ENCODE measurements at places on chromosomes 12 and 14. TPM values are rescaled to one million over a fixed set of nuclear protein-coding genes. Genes with fewer than 3 reads are reported as not detected.

GRCh38 chr14:32480337-32480736 lies 151.2 kb downstream of the AKAP6 start:
- DNase-seq, result no peak
- H3K27me3 ChIP-seq, result no peaks in the 10 kb centered on the region
- H3K36me3 ChIP-seq, result no peaks in the 10 kb centered on the region
- H3K4me3 ChIP-seq, result no peak overlapping the region

- DNase-seq, result peak; percentile 65
- H3K4me1 ChIP-seq, result peaks cover 59% of the 10 kb centered on the region
- no peaks in the 10 kb centered on the region for H3K36me3 ChIP-seq
- peak overlapping the region; percentile 95 for H3K27ac ChIP-seq
These were observed 598 bp downstream of the UBE2N start for GRCh38 chr12:93441081-93441616.

DNA sequence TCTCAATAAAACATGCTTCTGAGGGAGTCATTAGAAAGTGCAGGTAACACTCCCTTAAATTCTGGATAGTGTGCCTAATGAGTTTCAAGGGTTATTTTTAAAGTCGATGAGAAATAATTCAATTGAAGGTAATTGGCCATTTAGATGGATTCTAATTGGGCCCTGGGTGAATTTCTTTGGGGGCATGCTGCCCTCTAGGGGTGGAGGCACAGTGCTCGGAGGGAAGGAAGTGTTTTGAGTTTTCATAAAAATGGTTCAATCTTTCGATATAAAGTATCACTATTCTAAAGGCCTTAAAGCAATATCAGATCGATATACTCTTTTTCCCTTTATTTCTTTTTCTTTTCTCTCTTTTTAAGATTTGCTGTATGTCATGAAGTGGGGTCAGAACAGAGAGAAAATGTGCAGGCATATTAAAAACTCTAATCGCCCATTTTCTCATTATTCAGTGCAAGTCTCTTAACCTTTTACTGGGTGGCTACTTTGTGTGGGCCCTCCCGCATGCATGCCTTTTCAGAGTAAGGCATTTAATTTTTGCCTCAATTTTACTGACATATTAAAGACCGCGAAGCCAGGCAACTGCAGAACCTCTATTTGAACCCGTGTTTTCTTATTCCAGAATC lies 25.5 kb downstream of the NKX2-8 start:
- no peaks in the 10 kb centered on the region for H3K4me1 ChIP-seq
- H3K27me3 ChIP-seq, result peaks cover 19% of the 10 kb centered on the region
- no peak overlapping the region for H3K4me3 ChIP-seq

- H3K27ac ChIP-seq, result peak overlapping the region; percentile 85
- no peaks in the 10 kb centered on the region for H3K27me3 ChIP-seq
- H3K4me1 ChIP-seq, result peaks cover 26% of the 10 kb centered on the region
- H3K36me3 ChIP-seq, result peaks cover 3% of the 10 kb centered on the region
- peak overlapping the region; percentile 77 for H3K4me3 ChIP-seq
These were observed 903 bp downstream of the BRF1 start for GRCh38 chr14:105299654-105300541.

- no peak overlapping the region for H3K4me3 ChIP-seq
- H3K4me1 ChIP-seq, result peaks cover 9% of the 10 kb centered on the region
- no peak overlapping the region for H3K27ac ChIP-seq
- no peaks in the 10 kb centered on the region for H3K27me3 ChIP-seq
These were observed 60.9 kb downstream of the NUBPL start for GRCh38 chr14:31622060-31622459.

DNA sequence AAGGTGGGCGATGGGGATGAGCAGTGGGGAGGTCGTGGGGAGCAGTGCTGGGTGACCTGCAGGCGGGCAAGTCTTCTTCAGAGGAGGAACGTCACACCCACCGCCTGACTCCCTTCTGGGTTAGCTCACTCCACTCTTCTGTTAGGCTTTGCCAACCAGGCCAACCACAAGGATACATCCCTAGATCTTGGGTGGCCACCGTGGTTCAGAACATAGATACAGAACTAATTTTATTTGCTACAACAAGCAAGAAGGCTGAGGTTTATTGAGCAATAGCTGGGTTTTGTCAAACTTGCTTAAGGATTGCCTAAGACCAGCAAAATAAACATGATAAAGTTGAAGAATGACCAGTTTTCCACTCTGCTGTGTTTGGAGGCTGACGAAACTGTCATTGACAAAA lies 109.4 kb downstream of the DACT1 start:
- H3K27me3 ChIP-seq, result no peaks in the 10 kb centered on the region
- DNase-seq, result no peak
- no peak overlapping the region for H3K27ac ChIP-seq

- peaks cover 8% of the 10 kb centered on the region for H3K36me3 ChIP-seq
- DNase-seq, result no peak
- peak overlapping the region; percentile 99 for H3K4me3 ChIP-seq
- H3K27ac ChIP-seq, result peak overlapping the region; percentile 98
- H3K27me3 ChIP-seq, result no peaks in the 10 kb centered on the region
These were observed 433 bp downstream of the COX16 start for GRCh38 chr14:70359076-70359424.

GRCh38 chr14:99177046-99177655 lies 94.8 kb downstream of the BCL11B start:
- peak; percentile 19 for DNase-seq

- DNase-seq, result no peak
- H3K27ac ChIP-seq, result peak overlapping the region; percentile 82
- no peaks in the 10 kb centered on the region for H3K27me3 ChIP-seq
These were observed 12.6 kb upstream of the TTC7B start for GRCh38 chr14:90828642-90829487.

DNA sequence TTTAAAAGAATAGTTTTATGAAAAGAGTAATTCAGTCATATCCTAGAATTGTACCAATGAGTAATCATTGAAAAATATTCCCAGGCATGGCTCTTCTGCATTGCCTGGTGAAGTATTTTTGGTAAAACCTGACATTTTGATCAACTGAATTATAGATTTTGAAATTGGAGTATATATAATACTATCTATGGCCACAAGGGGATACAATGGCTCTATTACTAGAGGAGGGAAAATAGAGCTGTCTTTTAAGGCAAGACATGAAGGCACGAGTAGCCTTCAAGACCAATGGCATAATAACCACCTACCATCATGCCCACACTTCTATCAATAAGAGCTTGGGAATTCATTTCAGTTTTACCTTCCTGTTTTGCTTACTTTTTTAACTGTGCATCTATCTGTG lies 1241.4 kb upstream of the TMEM132C start:
- no peaks in the 10 kb centered on the region for H3K4me1 ChIP-seq
- H3K27me3 ChIP-seq, result peaks cover 3% of the 10 kb centered on the region
- H3K27ac ChIP-seq, result no peak overlapping the region
- no peak overlapping the region for H3K4me3 ChIP-seq

DNA sequence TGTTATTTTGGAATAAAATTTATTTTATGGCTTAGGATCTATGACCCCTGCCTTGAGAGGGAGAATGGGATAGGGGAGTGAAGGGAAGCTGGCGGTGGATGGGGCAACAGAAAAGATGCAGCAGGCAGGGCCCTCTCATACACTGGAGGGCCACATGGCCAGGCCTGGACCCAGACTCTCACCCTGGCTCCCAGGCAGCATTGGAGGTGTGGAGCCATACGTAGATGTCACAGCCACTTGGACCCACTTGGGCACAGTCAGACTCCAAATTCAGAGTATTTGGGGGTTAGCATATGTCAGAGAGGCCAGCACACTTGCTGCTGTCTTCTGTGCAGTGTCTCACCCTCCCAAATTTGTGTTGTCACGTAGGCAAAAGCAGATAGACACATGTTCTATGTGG lies 6.5 kb downstream of the NAB2 start:
- H3K4me3 ChIP-seq, result no peak overlapping the region
- H3K27me3 ChIP-seq, result no peaks in the 10 kb centered on the region
- peaks cover 81% of the 10 kb centered on the region for H3K36me3 ChIP-seq
- H3K27ac ChIP-seq, result peak overlapping the region; percentile 90
- DNase-seq, result no peak

- H3K4me3 ChIP-seq, result peak overlapping the region; percentile 95
- H3K4me1 ChIP-seq, result peaks cover 54% of the 10 kb centered on the region
- peak; percentile 8 for DNase-seq
- H3K36me3 ChIP-seq, result no peaks in the 10 kb centered on the region
- H3K27ac ChIP-seq, result peak overlapping the region; percentile 84
These were observed 647 bp downstream of the LGMN start for GRCh38 chr14:92747701-92748258.

- H3K27ac ChIP-seq, result no peak overlapping the region
- peaks cover 4% of the 10 kb centered on the region for H3K36me3 ChIP-seq
- H3K27me3 ChIP-seq, result no peaks in the 10 kb centered on the region
- no peak overlapping the region for H3K4me3 ChIP-seq
These were observed 73.0 kb downstream of the CIT start for GRCh38 chr12:119804011-119804641.

- H3K27ac ChIP-seq, result no peak overlapping the region
- H3K4me1 ChIP-seq, result no peaks in the 10 kb centered on the region
- peaks cover 4% of the 10 kb centered on the region for H3K27me3 ChIP-seq
- DNase-seq, result no peak
- H3K36me3 ChIP-seq, result no peaks in the 10 kb centered on the region
These were observed 49.8 kb downstream of the NUAK1 start for GRCh38 chr12:106088811-106089485.

DNA sequence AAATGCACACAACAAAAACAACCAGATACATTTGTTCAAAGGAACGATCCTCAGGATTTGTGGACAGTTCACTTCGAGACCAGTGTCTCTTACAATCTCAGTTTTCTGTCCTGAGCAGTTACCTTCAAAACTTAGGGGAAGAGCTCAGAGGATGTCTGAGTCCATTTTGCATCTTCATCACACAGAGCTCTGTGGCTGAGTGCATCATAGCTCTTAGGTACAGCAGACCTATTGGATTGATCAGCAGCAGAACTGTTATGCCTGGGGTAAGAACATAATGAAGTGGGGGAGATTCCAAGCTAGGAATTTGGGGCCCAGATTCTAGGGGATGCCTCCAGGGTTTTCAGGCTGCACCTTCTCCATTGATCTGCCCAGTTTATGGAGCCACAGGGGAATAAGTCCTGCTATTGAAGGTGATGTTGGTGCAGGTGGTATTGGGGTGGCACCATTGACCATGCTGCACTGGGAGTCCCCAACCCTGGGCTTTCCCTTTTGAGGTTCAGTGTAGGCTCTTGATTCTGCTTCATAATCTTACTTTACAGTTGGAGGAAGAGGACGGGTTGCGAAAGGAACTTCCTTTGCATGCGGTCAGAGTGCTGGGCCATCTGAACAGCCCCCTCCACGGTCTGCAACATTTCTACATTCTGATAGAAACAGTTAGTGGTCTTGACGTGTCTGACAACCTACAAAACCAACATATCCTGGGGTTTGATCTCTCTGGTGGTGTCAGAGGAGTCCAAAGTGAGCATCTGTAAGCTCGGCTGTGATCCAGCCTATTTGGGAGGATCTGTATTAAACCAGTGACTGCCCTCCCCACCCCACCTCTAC lies 112.8 kb downstream of the CHST11 start:
- H3K36me3 ChIP-seq, result peaks cover 6% of the 10 kb centered on the region
- H3K4me3 ChIP-seq, result peak overlapping the region; percentile 60

- H3K36me3 ChIP-seq, result no peaks in the 10 kb centered on the region
- DNase-seq, result no peak
- H3K4me3 ChIP-seq, result no peak overlapping the region
- H3K27me3 ChIP-seq, result no peaks in the 10 kb centered on the region
- no peaks in the 10 kb centered on the region for H3K4me1 ChIP-seq
These were observed 1636.5 kb upstream of the SEL1L start for GRCh38 chr14:83170165-83170564.

GRCh38 chr12:66733839-66734238 lies 55.0 kb upstream of the GRIP1 start:
- H3K4me1 ChIP-seq, result peaks cover 11% of the 10 kb centered on the region
- no peak overlapping the region for H3K4me3 ChIP-seq
- no peak overlapping the region for H3K27ac ChIP-seq
- no peaks in the 10 kb centered on the region for H3K27me3 ChIP-seq
- DNase-seq, result no peak

- H3K36me3 ChIP-seq, result no peaks in the 10 kb centered on the region
- no peak overlapping the region for H3K27ac ChIP-seq
- peaks cover 2% of the 10 kb centered on the region for H3K4me1 ChIP-seq
- DNase-seq, result peak; percentile 35
These were observed 35.4 kb upstream of the TMEM179 start for GRCh38 chr14:104639885-104640548.

- DNase-seq, result no peak
- H3K4me1 ChIP-seq, result no peaks in the 10 kb centered on the region
- H3K4me3 ChIP-seq, result no peak overlapping the region
- no peaks in the 10 kb centered on the region for H3K27me3 ChIP-seq
- no peak overlapping the region for H3K27ac ChIP-seq
These were observed 18.9 kb downstream of the ALDH2 start for GRCh38 chr12:111785651-111786050.

- H3K27me3 ChIP-seq, result peaks cover 9% of the 10 kb centered on the region
- H3K36me3 ChIP-seq, result no peaks in the 10 kb centered on the region
- no peaks in the 10 kb centered on the region for H3K4me1 ChIP-seq
- DNase-seq, result no peak
- no peak overlapping the region for H3K27ac ChIP-seq
- no peak overlapping the region for H3K4me3 ChIP-seq
These were observed 173.9 kb downstream of the CACNA1C start for GRCh38 chr12:2226641-2227040.

GRCh38 chr12:2625289-2625612 lies 169.5 kb upstream of the FKBP4 start:
- H3K4me3 ChIP-seq, result no peak overlapping the region
- H3K4me1 ChIP-seq, result peaks cover 6% of the 10 kb centered on the region
- no peak for DNase-seq
- H3K27ac ChIP-seq, result no peak overlapping the region
- H3K27me3 ChIP-seq, result peaks cover 51% of the 10 kb centered on the region

- DNase-seq, result no peak
- no peaks in the 10 kb centered on the region for H3K27me3 ChIP-seq
- no peak overlapping the region for H3K27ac ChIP-seq
- H3K4me3 ChIP-seq, result no peak overlapping the region
- H3K36me3 ChIP-seq, result peaks cover 2% of the 10 kb centered on the region
These were observed 78.8 kb downstream of the SEC23A start for GRCh38 chr14:39023939-39024871.

- no peaks in the 10 kb centered on the region for H3K27me3 ChIP-seq
- no peak for DNase-seq
- H3K4me1 ChIP-seq, result no peaks in the 10 kb centered on the region
- H3K27ac ChIP-seq, result no peak overlapping the region
- H3K4me3 ChIP-seq, result no peak overlapping the region
These were observed 287.5 kb downstream of the KCNC2 start for GRCh38 chr12:74922117-74922516.

Gene EFS
- not detected for total RNA-seq

Gene TAS2R42
- total RNA-seq, result not detected

Gene TSPAN19
- not detected for total RNA-seq

Gene SLC17A8
- not detected for total RNA-seq

Gene PXN
- total RNA-seq, result 93.9 TPM

Gene ZFP36L1
- total RNA-seq, result 201 TPM

Gene ZDHHC22
- total RNA-seq, result not detected

Gene GLIPR1L1
- not detected for total RNA-seq

Gene C12orf54
- total RNA-seq, result not detected

Gene ZNF605
- total RNA-seq, result 18.6 TPM

Gene RNFT2
- total RNA-seq, result 7.2 TPM

Gene WNT1
- 0.33 TPM for total RNA-seq

Gene AGAP2
- 54.4 TPM for total RNA-seq

Gene PRIMA1
- not detected for total RNA-seq

Gene KLRK1
- total RNA-seq, result 792 TPM

Gene AQP5
- not detected for total RNA-seq

Gene CLEC7A
- total RNA-seq, result not detected

Data from naive thymus-derived CD8-positive, alpha-beta T cell (primary cell).